ENCODE measurements at places on chromosomes 2 and 18.
A peak's percentile ranks its signal among the peaks of the same experiment; 100 is the strongest.

- no peak for DNase-seq
These were observed 226.7 kb downstream of the GULP1 start for GRCh38 chr2:188518381-188518780.

GRCh38 chr2:217626926-217627325, 375.9 kb downstream of the TNS1 start:
- DNase-seq, result no peak

- DNase-seq, result no peak
These were observed 25.4 kb downstream of the PTGR3 start for GRCh38 chr18:75183524-75183923.

GRCh38 chr2:46874236-46874929, 41.2 kb downstream of the MCFD2 start:
- DNase-seq, result no peak

- no peak for DNase-seq
These were observed 1072.5 kb downstream of the SUCLG1 start for GRCh38 chr2:83386549-83386948.

- no peak for DNase-seq
These were observed 304.6 kb downstream of the PARD3B start for GRCh38 chr2:204849892-204850291.

DNA sequence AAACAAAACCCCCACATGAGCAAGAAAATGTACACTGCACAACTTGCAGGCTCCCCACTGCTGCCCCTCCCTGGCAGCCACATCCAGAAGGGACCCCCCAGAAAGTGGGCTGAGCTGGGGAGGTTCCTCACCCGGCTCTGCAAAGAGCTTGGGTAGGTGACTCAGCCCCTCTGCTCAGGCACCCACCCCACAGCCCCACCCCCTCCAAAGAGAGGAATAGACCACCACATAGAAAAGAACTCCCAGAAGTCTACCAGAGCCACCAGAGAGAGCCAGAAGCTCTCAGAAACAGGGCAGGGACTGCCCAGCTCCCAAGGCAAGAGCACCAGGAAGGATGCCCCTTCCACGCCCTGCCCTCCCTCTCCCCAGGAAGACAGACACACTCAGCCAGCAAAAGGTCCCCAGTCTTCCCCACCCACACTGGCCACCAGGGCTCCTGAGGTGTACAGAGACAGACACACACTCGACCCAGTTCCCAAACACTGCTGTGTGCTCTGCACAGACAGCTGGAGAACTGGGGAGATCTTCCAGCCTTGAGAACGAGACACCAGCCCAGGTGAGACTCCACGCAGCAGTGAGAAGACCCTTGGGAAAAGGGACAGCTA, 28.2 kb downstream of the BIN1 start:
- no peak for DNase-seq

GRCh38 chr2:178920916-178921513, 113.8 kb upstream of the TTN start:
- no peak for DNase-seq

DNA sequence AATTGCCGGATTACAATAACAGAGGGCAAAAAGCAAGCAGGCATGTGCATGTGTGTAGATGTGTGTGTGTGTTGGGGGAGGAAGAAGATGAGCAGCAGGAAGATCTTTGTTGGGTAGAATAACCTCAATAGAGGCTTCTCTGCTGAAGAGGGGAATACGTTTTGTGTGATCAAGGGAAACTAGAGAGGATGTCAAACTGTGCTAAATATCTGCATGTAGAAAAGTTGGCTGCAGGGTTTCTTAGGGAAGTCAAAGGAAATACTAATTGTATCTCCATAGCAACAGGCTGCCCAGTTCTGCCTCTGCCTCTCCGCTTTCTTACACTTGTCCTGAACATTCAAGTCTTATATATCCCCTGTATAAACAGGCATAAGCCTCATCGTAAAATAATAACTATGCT, 190.1 kb upstream of the RND3 start:
- DNase-seq, result no peak

- no peak for DNase-seq
These were observed 56.8 kb upstream of the SPAG16 start for GRCh38 chr2:213227458-213227857.

GRCh38 chr18:48017635-48018034, 87.2 kb upstream of the SMAD2 start:
- DNase-seq, result no peak

DNA sequence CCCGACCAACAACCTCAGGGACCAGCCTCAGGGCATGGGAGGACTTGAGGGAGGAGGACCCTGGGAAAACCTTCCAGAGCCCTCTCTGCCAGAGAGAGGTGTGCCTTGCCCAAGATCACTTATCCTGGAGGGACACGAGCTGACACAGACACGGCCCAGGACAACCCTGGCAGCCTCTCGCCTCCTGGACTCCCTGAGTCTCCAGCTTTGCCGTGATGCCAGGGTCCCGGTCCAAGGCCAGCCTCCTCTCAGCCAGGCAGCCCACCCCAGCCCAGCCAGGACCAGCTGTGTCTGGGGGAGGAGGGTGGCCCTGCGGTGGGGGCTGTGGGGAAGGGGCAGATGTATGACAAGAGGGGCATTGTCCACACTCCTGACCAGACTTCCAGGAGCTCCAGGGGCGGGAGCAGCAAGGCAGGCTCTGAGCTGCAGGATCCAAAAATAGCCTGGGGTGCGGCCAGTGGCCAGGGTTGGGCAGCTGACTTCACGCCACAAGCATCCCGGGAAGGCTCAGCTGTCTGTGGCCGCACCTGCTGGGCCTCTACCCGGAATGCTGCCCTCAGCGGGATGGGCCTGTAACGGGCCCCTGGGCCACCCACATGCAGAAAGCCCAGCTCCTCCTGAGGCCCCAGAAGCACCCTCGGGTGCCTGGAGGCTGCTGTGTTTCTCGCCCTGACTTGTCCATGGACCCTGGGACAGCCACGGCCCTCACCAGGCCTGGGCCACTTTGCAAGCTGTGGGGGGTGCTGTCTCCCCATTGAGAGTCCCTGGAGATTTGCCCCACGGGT, 65.5 kb upstream of the GPC1 start:
- DNase-seq, result peak; percentile 49

- DNase-seq, result no peak
These were observed 23.5 kb upstream of the RHOB start for GRCh38 chr2:20423359-20423758.

DNA sequence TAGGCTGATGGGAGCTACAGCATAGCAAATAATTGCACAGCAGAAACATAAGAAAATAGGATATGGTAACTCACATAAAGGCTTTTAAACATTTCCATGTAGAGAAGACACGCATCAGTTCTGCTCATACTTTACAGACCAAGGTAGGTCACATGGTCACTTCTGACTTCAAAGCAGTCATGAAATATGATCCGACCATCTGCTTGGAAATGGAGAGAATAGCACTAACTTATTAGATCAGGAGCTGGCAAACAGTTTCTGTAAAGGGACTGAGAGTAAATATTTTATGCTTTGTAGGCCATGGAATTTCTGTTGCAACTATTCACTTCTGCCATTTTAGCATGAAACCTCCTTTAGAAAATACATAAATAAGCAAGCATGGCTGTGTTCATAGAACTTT, 936.6 kb upstream of the FANCL start:
- DNase-seq, result no peak

DNA sequence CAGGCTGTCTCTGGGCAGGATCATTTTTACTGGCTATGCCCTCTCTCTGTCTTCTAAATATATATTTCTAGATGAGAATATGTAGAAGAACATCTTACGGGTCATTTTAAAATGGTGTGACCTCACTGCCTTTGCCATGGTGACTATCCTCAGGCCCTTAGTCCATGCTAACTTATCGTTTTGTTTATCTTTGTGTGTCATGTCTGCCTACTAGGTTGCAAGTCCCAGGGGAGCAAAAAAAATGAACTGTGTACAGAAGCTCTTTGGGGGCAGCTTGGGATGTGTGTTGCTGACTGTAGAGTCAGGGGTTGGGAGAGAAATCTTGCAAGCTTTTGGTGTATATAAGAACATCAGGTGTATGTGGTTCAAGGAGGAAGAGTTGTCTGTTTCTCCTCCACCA, 11.0 kb downstream of the CPSF3 start:
- DNase-seq, result no peak

DNA sequence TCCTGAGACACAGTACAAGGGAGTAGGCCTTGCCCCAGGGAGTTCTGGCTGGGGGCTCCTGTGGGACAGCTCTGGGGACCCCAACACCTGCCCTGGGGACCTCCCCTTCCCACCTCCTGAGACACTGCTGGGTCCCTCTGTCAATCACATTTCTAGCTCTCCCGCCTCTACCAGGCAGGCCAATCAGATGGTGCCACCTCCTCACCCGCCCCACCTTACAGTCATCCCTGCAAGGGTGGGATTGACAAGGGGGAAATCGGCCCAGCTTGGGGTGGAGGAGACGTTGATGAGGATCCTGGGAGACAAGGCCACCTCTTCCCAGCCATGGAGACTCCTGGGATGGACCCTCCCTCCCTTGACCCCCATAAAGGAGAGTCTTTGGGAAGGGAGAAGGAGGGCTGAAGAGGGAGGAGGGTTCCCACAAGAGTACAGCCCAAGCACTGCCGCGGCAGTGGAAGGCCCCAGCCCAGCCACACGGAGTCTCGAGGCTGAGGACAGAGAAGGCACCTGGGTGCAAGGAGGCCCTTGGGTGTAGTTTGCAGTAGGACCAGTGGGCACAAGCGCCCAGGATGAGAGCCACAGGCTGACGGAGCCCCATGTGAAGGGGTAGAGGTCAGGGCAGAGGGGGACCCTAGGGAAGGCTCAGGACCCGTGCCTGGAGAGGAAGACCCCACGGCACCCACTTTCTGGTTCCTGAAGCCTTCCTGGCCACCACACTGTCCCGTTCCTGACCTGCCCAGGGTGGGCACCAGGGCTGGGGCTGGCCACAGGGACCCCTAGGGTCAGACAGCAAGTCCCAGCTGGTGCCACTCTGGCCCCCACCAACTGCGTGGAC, 109.9 kb upstream of the OTOS start:
- DNase-seq, result peak; percentile 1

GRCh38 chr2:11867926-11868325, 121.5 kb downstream of the LPIN1 start:
- no peak for DNase-seq

DNA sequence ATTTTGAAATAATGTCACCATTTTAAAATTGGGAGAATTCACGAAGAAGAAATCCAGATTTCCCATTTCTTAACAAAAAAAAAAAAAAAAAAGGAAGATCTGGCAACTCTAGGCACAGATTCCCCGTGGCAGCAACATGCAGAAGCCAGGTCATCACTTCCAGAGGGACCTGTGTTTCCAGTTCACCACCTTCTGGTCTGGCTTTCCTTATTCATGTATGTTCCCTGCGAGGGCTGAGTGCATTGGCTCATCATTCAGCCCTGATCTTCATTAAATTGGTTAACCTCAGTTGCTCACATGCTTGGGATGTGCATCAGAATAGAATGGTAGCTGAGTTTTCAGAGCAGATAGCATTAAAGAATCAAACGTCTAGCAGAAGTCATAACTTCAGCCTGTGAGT, 25.0 kb upstream of the MAP3K20 start:
- DNase-seq, result no peak

Measured in neural crest cell (in vitro differentiated cells).